Small intestine (tissue), 16 donors: ENCODE measurements at places on chromosomes 7 and 10.

- H3K4me1 ChIP-seq, result no peaks in the 10 kb centered on the region
- H3K4me3 ChIP-seq, result no peak overlapping the region
- H3K27me3 ChIP-seq, result no peaks in the 10 kb centered on the region
- DNase-seq, result no peak
These were observed 242.5 kb downstream of the CELF2 start for GRCh38 chr10:11260170-11260569.

GRCh38 chr7:96321031-96321657 is 754 bp downstream of the SLC25A13 start:
- H3K4me3 ChIP-seq, result peak overlapping the region; percentile 79
- H3K27me3 ChIP-seq, result no peaks in the 10 kb centered on the region
- no peaks in the 10 kb centered on the region for H3K36me3 ChIP-seq
- peak overlapping the region; percentile 99 for H3K27ac ChIP-seq
- peaks cover 6% of the 10 kb centered on the region for H3K4me1 ChIP-seq

DNA sequence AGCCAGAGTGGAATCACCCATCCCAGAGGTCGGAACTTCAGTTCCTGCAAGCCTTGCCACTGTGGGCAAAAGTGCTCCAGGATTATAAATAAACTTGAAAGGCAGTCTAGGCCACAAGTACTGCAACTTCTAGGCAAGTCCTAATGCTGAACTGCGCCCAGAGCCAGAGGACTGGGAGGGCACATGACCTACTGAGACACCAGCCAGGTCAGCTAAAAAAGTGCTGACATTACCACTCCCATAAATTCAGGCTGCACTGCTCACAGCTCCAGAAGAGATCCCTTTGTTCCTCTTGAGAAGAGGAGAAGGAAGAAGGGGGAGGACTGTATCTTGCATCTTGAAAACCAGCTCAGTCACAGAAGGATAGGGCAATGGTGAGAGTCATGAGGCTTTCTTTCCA is 1084.1 kb upstream of the PHF14 start:
- H3K27me3 ChIP-seq, result no peaks in the 10 kb centered on the region
- no peak overlapping the region for H3K4me3 ChIP-seq
- no peak overlapping the region for H3K27ac ChIP-seq
- H3K4me1 ChIP-seq, result no peaks in the 10 kb centered on the region
- no peaks in the 10 kb centered on the region for H3K36me3 ChIP-seq
- no peak for DNase-seq

- DNase-seq, result no peak
- no peak overlapping the region for H3K27ac ChIP-seq
- no peak overlapping the region for H3K4me3 ChIP-seq
- H3K36me3 ChIP-seq, result no peaks in the 10 kb centered on the region
These were observed 31.4 kb downstream of the ARMC3 start for GRCh38 chr10:22959292-22959691.

- H3K4me1 ChIP-seq, result no peaks in the 10 kb centered on the region
- DNase-seq, result no peak
- no peaks in the 10 kb centered on the region for H3K36me3 ChIP-seq
- no peaks in the 10 kb centered on the region for H3K27me3 ChIP-seq
These were observed 43.2 kb downstream of the KCNMA1 start for GRCh38 chr10:77594471-77594783.

- H3K4me1 ChIP-seq, result no peaks in the 10 kb centered on the region
- no peaks in the 10 kb centered on the region for H3K27me3 ChIP-seq
- H3K4me3 ChIP-seq, result no peak overlapping the region
- H3K36me3 ChIP-seq, result no peaks in the 10 kb centered on the region
These were observed 16.3 kb downstream of the VWC2 start for GRCh38 chr7:49789736-49790135.

DNA sequence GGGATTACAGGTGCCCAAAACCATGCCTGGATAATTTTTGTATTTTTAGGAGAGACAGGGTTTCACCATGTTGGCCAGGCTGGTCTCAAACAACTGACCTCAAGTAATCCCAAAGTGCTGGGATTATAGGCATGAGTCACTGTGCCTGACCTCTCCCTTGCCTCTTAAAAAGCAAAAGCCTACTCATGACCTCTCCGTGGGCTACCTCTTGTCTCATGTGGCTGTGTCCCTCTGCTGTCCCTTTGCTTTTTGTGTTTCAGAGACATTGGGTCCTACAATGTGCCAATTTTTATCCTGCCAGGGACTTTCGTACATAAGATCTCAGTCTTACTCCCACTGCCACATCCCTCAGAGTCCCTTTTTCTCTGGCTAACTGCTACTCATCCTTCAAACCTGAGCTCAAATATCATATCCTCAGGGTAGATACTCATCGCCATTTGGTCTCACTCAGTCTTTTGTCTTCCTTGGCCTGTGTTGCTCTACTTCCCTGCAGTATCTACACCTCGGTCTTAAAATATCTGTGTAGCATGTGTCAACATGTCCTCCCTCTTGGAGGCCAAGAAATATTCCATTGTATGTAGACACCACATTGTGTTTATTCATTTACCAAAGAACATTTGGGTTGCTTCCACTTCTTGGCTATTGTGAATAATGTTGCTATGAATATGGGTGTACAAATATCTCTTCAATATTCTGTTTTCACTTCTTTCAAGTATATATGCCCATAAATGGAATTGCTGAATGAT is 465.0 kb upstream of the KLF6 start:
- no peak overlapping the region for H3K27ac ChIP-seq
- no peaks in the 10 kb centered on the region for H3K36me3 ChIP-seq
- no peaks in the 10 kb centered on the region for H3K4me1 ChIP-seq
- H3K4me3 ChIP-seq, result no peak overlapping the region
- H3K27me3 ChIP-seq, result no peaks in the 10 kb centered on the region

GRCh38 chr10:132036887-132037675 is 28.7 kb upstream of the JAKMIP3 start:
- no peaks in the 10 kb centered on the region for H3K4me1 ChIP-seq
- DNase-seq, result peak; percentile 10
- H3K27ac ChIP-seq, result no peak overlapping the region
- no peaks in the 10 kb centered on the region for H3K36me3 ChIP-seq
- peaks cover 35% of the 10 kb centered on the region for H3K27me3 ChIP-seq

DNA sequence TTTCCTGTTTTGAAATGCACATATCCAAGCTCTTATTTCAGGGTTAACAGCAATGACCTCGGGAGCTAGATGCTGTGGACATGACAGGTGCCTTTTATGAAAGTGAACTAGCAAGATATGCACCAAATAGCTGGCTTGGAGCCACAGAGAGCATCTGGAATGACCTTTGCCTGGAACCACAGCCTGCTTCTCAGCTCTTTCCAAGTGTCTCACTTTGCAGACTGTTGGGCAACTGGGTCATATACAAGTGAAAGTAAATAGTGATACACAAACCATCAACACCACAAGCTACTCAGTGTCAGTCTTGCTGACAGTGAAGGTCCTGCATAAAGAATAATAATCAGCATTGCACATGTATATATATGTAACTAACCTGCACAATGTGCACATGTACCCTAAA is 183.5 kb downstream of the RNF133 start:
- H3K27me3 ChIP-seq, result no peaks in the 10 kb centered on the region
- H3K27ac ChIP-seq, result no peak overlapping the region
- peak; percentile 83 for DNase-seq

DNA sequence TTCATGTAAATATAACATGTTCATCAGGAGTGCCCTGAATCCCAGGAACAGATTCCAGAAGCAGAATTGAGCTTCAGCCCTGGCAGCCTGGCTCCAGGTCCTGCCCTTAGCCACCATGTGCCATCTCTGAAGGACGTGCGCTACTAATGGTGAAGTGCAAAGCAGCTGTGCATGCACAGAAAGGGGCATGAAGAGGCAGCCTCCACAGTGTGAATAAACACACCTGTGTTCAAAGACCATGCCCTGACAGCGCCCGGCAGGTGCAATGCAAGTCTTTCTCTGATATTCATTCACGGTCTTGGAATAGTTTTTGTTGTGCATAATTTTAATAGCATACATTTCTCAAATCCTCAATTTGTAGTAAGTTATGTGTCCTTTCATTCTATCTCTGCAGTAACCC is 250.4 kb upstream of the TCERG1L start:
- no peaks in the 10 kb centered on the region for H3K36me3 ChIP-seq
- H3K4me3 ChIP-seq, result no peak overlapping the region
- no peaks in the 10 kb centered on the region for H3K4me1 ChIP-seq
- H3K27ac ChIP-seq, result no peak overlapping the region
- no peak for DNase-seq

- no peaks in the 10 kb centered on the region for H3K27me3 ChIP-seq
- H3K27ac ChIP-seq, result no peak overlapping the region
- peak overlapping the region; percentile 51 for H3K4me3 ChIP-seq
- no peaks in the 10 kb centered on the region for H3K4me1 ChIP-seq
- H3K36me3 ChIP-seq, result peaks cover 9% of the 10 kb centered on the region
These were observed 255.4 kb downstream of the ARHGAP21 start for GRCh38 chr10:24468281-24468751.

- H3K27me3 ChIP-seq, result no peaks in the 10 kb centered on the region
- H3K36me3 ChIP-seq, result no peaks in the 10 kb centered on the region
- peak overlapping the region; percentile 81 for H3K27ac ChIP-seq
- no peak for DNase-seq
These were observed 2.8 kb downstream of the SRGN start for GRCh38 chr10:69090685-69091084.

- peak within 1 kb of the TSS; percentile 87 for H3K4me3 ChIP-seq
- peak; percentile 69 for DNase-seq
- no peaks in the 10 kb centered on the region for H3K36me3 ChIP-seq
- H3K4me1 ChIP-seq, result peaks cover 7% of the 10 kb centered on the region
- H3K27me3 ChIP-seq, result no peaks in the 10 kb centered on the region
- H3K27ac ChIP-seq, result peak within 1 kb of the TSS; percentile 66
These were observed at the start of gene PIK3AP1 for GRCh38 chr10:96720422-96721206. TSS of gene PIK3AP1 (minus strand) at chr10:96720514. CDS start at chr10:96720394, 120 bp downstream.

GRCh38 chr10:13946209-13946460 is 359.4 kb downstream of the PRPF18 start:
- peak overlapping the region; percentile 57 for H3K27ac ChIP-seq
- no peak for DNase-seq
- no peaks in the 10 kb centered on the region for H3K27me3 ChIP-seq
- H3K4me3 ChIP-seq, result no peak overlapping the region
- H3K36me3 ChIP-seq, result no peaks in the 10 kb centered on the region

GRCh38 chr10:122643931-122644534 is 55.6 kb downstream of the C10orf120 start:
- no peaks in the 10 kb centered on the region for H3K27me3 ChIP-seq
- DNase-seq, result no peak
- H3K4me1 ChIP-seq, result no peaks in the 10 kb centered on the region
- H3K36me3 ChIP-seq, result peaks cover 63% of the 10 kb centered on the region
- no peak overlapping the region for H3K27ac ChIP-seq

- peaks cover 55% of the 10 kb centered on the region for H3K4me1 ChIP-seq
- no peak for DNase-seq
- H3K27ac ChIP-seq, result no peak overlapping the region
- no peak overlapping the region for H3K4me3 ChIP-seq
These were observed 8.4 kb downstream of the TCF7L2 start for GRCh38 chr10:112958275-112958995.

- no peak overlapping the region for H3K4me3 ChIP-seq
- H3K27me3 ChIP-seq, result no peaks in the 10 kb centered on the region
- H3K4me1 ChIP-seq, result no peaks in the 10 kb centered on the region
- no peak for DNase-seq
- H3K27ac ChIP-seq, result no peak overlapping the region
These were observed 7.7 kb upstream of the PRKAR1B start for GRCh38 chr7:734808-735207.

DNA sequence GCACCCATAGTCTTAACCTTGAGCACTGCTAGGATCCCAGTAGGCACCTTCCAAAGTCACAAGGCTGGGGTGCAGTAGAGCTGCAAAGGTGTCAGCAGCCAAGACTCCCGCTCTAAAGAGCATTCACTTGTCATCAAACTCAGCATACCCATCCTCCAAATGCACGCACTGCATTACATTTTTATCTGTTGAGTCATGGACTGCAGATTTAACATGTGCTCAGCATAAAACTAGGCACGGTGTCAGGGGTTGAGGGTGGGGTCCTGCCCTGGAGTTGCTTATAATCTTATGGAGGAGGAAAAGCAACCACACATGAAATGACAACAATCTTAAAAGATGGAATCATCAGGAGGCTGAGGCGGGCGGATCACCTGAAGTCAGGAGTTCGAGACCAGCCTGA is 102.6 kb downstream of the PARP12 start:
- peaks cover 2% of the 10 kb centered on the region for H3K36me3 ChIP-seq
- H3K27ac ChIP-seq, result no peak overlapping the region

DNA sequence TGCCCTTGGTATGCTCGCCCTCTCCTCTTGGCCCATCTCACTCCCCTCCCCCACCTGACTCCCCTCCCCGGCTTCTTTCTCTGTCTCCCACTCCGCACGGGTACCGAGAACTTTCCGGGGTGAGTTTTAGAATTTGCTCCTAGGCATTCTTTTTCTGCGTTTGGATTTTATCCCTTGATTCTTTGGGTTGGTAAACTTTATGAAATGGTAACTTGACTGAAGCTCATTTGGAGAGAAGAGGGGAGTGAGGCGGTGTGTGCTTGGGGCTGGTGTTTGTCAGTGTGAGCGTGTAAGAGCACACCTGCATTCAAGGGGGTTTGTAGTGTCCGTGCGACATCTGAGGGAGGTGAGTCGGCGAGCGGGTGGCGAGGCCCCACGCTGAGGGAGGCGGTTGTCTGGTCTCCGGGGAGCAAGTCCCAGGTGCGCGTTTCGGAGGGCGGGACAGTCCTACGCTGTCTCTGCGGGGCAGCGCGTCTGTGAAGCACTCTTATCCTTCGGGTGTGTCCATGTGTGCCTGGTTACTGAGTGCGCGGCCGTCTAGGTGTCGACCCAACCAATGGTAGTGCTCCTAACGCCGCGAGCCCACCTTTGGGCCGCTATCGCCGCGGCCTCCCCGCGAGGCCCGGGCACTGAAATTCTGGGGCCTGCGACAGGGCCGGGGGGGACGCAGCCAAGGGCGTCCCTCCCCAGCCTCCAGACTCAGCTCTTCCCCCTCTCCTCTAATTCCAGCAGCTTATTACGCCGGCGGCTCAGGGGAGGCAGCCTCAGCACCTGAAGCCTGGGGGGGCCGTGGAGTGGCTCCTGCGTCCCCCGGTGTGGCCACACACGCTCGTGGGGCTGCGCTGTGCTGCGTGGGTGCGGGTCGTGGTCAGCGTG is 2.6 kb upstream of the ZNF503 start:
- DNase-seq, result peak; percentile 54
- no peaks in the 10 kb centered on the region for H3K27me3 ChIP-seq
- H3K4me3 ChIP-seq, result no peak overlapping the region
- H3K4me1 ChIP-seq, result peaks cover 5% of the 10 kb centered on the region
- peak overlapping the region; percentile 98 for H3K27ac ChIP-seq

DNA sequence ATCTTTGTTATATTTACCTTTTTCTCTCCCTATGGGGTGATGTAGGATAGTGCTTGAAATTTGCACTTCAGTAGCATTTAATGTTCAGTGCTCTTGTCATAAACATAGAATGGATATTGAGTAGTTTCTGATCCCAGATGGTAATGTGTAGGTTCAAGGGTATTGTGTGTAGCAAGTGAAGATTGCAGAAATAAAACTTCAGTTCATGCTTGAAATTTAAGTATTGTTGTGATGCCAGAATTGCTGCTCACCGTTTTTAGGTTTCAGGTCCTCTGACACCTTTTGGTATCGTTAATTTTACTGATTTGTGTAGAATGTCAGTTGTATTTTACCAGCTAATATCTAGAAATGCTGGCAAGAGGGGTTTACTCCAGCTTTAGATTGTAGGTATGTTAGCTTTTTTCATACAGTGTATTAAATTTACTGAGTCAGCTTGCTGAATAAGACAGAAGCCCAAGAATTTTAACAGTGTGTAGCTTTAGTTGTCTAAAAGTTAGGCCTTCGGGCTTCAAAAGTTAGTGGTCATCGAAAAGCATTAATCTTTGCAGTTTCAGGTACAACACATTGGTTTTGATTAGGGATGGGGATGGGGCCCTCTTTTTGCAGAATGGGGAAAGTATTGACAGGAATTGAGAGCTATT is 1.9 kb downstream of the PTEN start:
- H3K4me1 ChIP-seq, result no peaks in the 10 kb centered on the region
- H3K36me3 ChIP-seq, result peaks cover 4% of the 10 kb centered on the region
- peak; percentile 41 for DNase-seq
- peak overlapping the region; percentile 90 for H3K27ac ChIP-seq
- no peaks in the 10 kb centered on the region for H3K27me3 ChIP-seq
